ENCODE measurements at places on chromosomes 16 and 17. TPM values are rescaled to one million over a fixed set of nuclear protein-coding genes. Genes with fewer than 3 reads are reported as not detected.

GRCh38 chr17:32307658-32308057, 34.3 kb downstream of the C17orf75 start:
- no peak for DNase-seq
- peaks cover 4% of the 10 kb centered on the region for H3K4me1 ChIP-seq

The PABPN1L gene
- 0.29 TPM for total RNA-seq

- no peak overlapping the region for H3K27ac ChIP-seq
- DNase-seq: no peak
- H3K36me3 ChIP-seq: peaks cover 21% of the 10 kb centered on the region
- H3K4me1 ChIP-seq: peaks cover 9% of the 10 kb centered on the region
- H3K27me3 ChIP-seq: no peaks in the 10 kb centered on the region
These were observed 133.8 kb upstream of the PLCG2 start for GRCh38 chr16:81645266-81645694.

The CRHR1 gene
- total RNA-seq: not detected

DNA sequence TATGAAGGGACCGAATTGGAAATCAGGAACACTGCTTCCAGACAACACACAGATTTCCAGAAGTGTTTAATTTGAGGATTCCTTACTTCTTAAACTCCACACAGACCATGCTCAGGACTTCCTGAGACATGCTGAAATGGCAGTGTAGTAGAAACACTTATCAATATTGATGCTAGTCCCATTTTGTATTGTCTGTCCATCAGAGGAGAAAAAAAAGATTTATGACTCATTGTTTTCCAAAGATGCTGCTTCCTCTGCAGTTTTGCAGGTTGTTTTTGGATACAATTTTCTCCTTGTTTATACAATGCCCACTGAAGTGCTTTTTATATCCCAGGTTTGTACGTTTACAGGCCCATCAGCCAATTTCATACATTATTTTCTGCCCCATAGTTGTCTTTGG, 68.3 kb upstream of the TANC2 start:
- no peak overlapping the region for H3K27ac ChIP-seq
- H3K4me3 ChIP-seq: no peak overlapping the region
- H3K36me3 ChIP-seq: no peaks in the 10 kb centered on the region
- DNase-seq: no peak
- H3K27me3 ChIP-seq: peaks cover 17% of the 10 kb centered on the region

GRCh38 chr16:21301168-21301894, 23.2 kb upstream of the CRYM start:
- DNase-seq: peak; percentile 87
- peak overlapping the region; percentile 60 for H3K4me3 ChIP-seq
- peaks cover 13% of the 10 kb centered on the region for H3K4me1 ChIP-seq
- peak overlapping the region; percentile 43 for H3K27ac ChIP-seq

DNA sequence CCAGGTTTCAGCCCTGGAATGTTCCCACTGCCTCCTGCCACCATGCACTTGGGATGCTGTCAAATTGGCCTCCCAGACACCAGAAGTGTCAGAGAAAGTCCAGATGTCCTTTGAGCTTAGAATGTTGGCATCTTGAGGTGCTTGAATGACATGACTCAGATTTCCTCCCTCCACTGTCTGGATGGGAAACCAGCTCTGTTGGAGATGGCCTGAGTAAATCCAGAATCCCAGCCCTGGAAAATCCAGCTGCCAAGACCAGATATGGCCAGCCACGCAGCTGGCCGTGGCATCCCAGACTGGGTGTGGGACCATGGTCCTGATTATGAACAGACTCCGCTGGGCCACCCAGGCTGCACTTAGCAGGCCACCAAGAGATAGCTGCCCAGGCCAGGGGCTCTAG, 57.0 kb upstream of the CLEC3A start:
- no peaks in the 10 kb centered on the region for H3K4me1 ChIP-seq
- no peak overlapping the region for H3K4me3 ChIP-seq
- H3K27me3 ChIP-seq: peaks cover 2% of the 10 kb centered on the region
- no peak for DNase-seq

DNA sequence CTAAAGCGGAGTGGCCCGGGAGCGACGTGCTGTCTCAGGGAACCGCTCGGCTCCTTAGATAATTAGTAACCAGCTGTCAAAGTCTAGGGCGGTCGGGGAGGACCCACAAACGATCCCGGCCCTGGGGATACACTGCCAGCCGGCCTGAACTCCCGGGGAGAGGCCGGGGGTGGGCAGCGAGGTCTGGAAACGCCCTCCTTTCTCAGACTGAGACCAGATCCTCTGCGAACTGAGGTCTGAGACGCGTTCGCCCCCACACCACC, 1.3 kb downstream of the HNF1B start:
- DNase-seq: no peak
- H3K27me3 ChIP-seq: peaks cover 52% of the 10 kb centered on the region
- H3K27ac ChIP-seq: no peak overlapping the region
- no peaks in the 10 kb centered on the region for H3K4me1 ChIP-seq
- no peak overlapping the region for H3K4me3 ChIP-seq
- no peaks in the 10 kb centered on the region for H3K36me3 ChIP-seq

DNA sequence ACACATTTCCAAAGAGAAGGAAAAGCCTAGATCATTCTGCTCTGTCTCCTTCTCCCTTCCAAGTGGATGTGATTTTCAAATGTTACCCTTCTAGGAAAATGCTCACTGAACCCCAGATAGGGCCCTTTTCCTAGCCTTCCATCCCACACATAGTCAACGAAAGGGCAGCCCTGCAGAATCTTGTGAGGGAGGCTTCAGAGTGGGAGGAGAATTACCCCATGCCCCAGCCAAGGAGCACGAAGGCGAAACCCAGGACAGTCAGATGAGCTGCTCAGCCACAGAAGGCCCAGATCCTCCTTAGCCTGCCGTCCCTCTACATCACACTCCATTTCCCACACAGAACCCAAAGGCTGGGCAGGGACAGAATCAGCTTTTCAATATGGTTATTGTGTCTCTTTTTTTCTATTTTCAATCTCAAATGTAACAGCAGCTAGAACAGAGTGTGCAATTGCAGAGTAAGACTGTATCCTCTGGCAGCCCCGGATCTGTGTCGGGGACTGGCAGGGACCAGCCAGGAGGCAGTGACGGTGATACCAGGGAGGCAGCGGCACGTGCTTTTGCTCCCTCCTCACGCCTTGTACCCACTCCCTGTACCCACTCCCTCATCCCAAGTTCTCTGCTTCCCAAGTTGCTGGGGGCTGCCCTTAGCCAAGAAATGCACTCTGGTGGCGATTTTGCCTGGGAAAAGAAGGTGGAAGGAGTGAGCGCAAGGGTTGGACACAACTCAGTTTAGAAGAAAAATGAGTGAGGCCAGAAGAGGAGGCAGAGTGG, 3.7 kb upstream of the SDK2 start:
- no peaks in the 10 kb centered on the region for H3K36me3 ChIP-seq
- DNase-seq: no peak
- H3K4me3 ChIP-seq: no peak overlapping the region
- H3K27me3 ChIP-seq: no peaks in the 10 kb centered on the region
- no peak overlapping the region for H3K27ac ChIP-seq

DNA sequence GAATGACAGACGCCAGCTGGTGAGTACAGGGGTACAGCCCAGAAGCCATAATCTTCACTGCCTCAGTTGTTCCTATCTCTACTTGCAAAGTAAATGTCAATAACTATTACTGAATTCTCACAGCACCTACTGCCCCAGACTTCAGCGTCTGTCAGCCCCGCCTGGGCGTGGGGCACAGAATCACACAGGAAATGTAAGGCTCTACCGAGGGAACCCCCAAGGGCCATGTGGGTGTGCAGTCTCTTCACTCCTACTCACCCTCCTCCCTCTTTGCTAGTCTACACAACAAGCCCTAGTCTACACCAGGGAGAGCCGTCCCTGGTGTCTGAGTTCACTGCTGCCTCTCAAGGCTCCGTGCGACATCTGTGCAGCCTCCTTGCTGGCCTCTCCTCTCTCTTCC, 4.5 kb downstream of the NPTX1 start:
- H3K27me3 ChIP-seq: peaks cover 64% of the 10 kb centered on the region
- H3K4me3 ChIP-seq: no peak overlapping the region
- H3K36me3 ChIP-seq: no peaks in the 10 kb centered on the region
- H3K4me1 ChIP-seq: peaks cover 28% of the 10 kb centered on the region
- no peak overlapping the region for H3K27ac ChIP-seq

The MIF4GD gene
- 27.1 TPM for total RNA-seq

The PLEKHM1 gene
- 23.3 TPM for total RNA-seq

DNA sequence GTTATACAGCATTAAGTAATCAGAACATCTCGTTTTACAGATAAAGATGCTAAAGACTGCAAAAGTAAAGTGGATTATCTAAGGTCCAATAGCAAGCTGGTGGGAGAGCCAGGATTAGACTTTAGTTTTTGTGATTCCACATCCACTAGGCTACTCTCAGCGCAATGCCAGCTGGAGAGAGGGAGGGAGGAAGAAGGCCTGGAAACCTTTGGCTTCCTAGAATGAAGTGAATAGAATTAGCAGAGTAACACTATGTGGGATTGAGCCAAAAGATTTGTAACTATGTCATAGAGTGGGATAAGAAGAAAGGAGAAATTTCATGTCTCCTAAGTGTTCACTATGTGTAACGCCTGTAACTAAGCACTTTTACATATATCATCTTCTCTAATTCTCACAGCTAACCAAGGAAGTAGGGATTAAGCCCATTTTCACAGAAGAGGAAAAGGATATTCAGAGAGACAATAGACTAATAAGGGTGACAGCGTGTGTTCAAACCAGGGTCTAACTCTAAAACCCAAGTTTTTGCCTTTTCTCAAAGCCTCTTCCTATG, 25.4 kb upstream of the NSRP1 start:
- DNase-seq: no peak
- peaks cover 20% of the 10 kb centered on the region for H3K27me3 ChIP-seq
- H3K4me3 ChIP-seq: no peak overlapping the region
- no peak overlapping the region for H3K27ac ChIP-seq
- no peaks in the 10 kb centered on the region for H3K4me1 ChIP-seq

- peaks cover 8% of the 10 kb centered on the region for H3K27me3 ChIP-seq
- peaks cover 2% of the 10 kb centered on the region for H3K4me1 ChIP-seq
- H3K27ac ChIP-seq: no peak overlapping the region
- H3K36me3 ChIP-seq: no peaks in the 10 kb centered on the region
- peak overlapping the region; percentile 34 for H3K4me3 ChIP-seq
- DNase-seq: peak; percentile 77
These were observed 22.2 kb upstream of the C17orf113 start for GRCh38 chr17:42072323-42073187.

DNA sequence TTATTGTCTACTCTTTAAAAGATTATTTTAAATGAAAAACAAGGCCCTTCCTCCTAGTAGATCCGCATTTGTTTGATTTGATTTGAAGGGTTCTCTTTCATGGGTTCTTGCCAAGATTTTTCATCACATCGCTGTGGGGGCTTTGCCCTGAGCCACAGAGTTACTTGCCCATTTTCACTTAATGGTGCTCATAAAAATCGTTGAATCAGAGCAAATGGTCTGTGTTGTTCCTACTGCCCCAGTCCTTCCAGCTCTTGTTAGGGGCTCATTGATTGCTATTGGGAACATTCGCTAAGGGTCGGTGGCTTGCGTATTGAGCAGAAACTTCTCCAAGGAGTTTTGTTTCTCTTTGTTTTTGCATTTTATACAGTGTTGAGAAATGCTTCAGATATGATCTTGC, 1023.4 kb upstream of the CDH8 start:
- H3K27me3 ChIP-seq: no peaks in the 10 kb centered on the region
- H3K27ac ChIP-seq: no peak overlapping the region
- no peak overlapping the region for H3K4me3 ChIP-seq
- no peaks in the 10 kb centered on the region for H3K36me3 ChIP-seq

The ARMC7 gene
- 15.2 TPM for total RNA-seq

The PRRT2 gene
- total RNA-seq: 1.2 TPM

The ACSF2 gene
- 6.1 TPM for total RNA-seq

The METTL23 gene
- 36.5 TPM for total RNA-seq

The CHST5 gene
- total RNA-seq: 0.20 TPM

The TPSG1 gene
- not detected for total RNA-seq

DNA sequence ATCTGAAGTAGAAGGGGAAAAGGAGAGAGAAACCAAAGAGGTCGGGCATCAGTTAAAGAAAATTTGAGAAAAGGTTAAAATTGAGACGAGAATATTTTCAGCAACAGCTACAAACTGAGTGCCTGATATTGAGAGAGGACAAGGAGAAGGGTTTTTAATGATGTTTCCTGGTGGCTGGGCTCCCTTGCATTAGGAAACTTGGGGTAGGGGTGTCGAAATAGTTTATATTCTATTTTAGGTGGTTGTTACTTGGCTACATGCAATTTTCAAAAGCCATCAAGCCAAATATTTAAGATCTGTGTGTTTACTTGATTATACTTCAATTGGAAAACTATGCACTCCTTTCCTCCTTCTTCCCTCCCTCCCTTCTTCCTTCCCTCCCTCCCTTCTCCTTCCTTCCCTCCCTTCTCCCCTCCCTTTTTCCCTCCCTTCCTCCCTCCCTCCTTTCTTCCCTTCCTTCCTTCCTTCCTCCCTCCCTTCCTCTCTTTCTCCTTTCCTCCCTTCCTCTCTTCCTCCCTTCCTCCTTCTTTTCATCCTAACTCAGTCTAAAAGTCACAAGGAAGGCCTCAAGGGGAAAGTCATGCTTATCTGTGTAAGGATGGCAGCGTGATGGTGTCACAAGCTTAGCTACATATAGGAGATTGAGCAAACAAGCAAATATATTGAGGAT, 1.8 kb upstream of the APOH start:
- DNase-seq: no peak
- H3K4me3 ChIP-seq: no peak overlapping the region
- no peaks in the 10 kb centered on the region for H3K4me1 ChIP-seq
- H3K36me3 ChIP-seq: no peaks in the 10 kb centered on the region
- peaks cover 11% of the 10 kb centered on the region for H3K27me3 ChIP-seq
- H3K27ac ChIP-seq: no peak overlapping the region

GRCh38 chr16:27164352-27164751, 39.0 kb upstream of the KDM8 start:
- H3K4me3 ChIP-seq: no peak overlapping the region
- H3K36me3 ChIP-seq: no peaks in the 10 kb centered on the region
- no peaks in the 10 kb centered on the region for H3K4me1 ChIP-seq
- peaks cover 2% of the 10 kb centered on the region for H3K27me3 ChIP-seq

DNA sequence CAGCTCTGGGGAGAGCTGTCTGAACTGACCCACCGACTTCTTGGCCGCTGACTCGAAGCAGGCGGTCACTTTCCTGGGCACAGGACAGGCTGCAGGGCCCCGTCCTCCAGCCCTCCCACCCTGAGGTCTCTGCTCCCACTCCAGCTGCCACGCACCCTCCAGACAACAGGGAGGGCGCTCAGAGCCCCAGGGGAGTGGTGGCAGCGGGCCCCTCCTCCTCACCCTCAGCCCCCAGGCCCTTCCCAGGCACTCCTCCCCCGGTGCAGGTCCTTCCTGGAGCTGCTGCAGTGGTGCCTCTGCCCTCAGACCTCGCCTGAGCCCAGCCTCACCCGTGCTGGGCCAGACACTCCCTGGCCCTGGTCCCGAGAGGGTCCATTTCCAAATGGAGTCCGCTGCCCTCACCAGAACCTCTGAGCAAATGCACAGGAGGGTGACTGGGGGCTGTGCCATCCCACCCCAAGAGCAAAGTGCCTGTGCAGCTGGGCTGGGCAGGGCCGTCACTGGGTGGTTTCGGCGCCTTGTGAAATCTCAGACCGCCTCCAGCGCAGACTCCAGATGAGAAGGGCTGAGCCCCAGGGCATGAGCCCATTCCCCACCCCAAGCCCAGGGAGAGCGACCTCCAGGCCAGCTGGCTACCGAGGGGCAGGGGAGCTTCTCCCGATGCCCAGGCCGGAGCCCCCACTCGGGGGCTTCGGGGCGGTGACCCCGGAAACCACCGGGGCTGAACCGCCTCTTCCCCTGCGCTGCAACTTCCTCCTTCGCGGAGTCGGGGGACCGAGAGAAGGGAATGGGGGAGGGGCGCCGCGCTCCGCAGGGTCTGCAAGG, 717 bp downstream of the CYBA start:
- peak overlapping the region; percentile 84 for H3K4me3 ChIP-seq
- peaks cover 61% of the 10 kb centered on the region for H3K36me3 ChIP-seq
- no peaks in the 10 kb centered on the region for H3K27me3 ChIP-seq
- peaks cover 11% of the 10 kb centered on the region for H3K4me1 ChIP-seq
- H3K27ac ChIP-seq: peak overlapping the region; percentile 95
- peak; percentile 65 for DNase-seq
